ENCODE measurements at places on chromosomes 6 and 20. TPM values are rescaled to one million over a fixed set of nuclear protein-coding genes. Genes with fewer than 3 reads are reported as not detected.

Gene RNF182
- 15.4 TPM for total RNA-seq

Gene ELOVL2
- 0.65 TPM for total RNA-seq

Gene ECT2L
- total RNA-seq, result not detected

Gene GLP1R
- total RNA-seq, result not detected
